CD4-positive, alpha-beta T cell (primary cell): ENCODE measurements at places on chromosomes 5 and 9.

DNA sequence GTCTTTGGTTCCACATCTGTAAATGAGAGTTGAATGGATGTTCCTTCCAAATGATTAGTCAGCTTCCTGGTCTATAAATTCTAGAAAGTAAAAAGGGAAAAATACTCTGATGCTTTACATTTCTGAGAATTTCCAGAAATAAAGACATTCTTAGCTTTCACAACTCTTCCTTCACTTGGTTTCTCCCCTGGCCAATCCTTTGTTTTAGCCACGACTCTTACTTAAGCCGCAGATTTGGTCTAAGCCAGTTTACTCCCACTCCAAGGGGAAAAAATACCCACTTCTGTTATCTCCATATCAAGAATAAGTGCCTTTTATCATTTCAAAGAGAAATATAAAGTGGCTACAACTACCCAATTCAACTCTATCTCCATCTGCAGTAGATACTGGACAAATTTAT, 29.7 kb downstream of the PWWP2A start:
- DNase-seq, result no peak

GRCh38 chr5:177605667-177606066, 5.7 kb downstream of the B4GALT7 start:
- no peak for DNase-seq

- no peak for DNase-seq
Measured at GRCh38 chr5:15004506-15004905, 132.9 kb upstream of the ANKH start.

- no peak for DNase-seq
Measured at GRCh38 chr5:93145767-93146166, 435.3 kb downstream of the NR2F1-AS1 start.

DNA sequence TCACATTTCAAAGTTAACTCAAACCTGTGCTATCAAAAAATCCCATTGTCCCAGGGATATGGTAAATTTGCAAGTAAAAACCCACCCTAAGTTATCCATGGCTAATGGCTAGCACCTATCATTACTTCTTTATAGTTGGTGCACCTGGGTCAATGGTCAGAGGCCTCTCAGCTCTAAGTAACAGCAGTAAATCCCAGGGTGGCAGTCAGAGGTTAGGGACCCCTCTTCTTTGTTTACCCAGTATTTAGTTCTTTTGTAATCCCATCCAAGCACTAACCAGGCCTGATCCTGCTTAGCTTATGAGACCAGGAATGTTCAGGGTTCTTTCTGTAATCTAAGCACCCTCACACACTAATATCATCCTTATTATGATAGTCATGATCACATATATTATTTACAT, 52.1 kb upstream of the WWC1 start:
- no peak for DNase-seq

- DNase-seq, result no peak
Measured at GRCh38 chr9:88433583-88434255, 45.5 kb downstream of the SPIN1 start.

- DNase-seq, result no peak
Measured at GRCh38 chr9:126490214-126490631, 123.5 kb upstream of the LMX1B start.
